IPS DF 6.9 (cell line): ENCODE measurements at places on chromosomes 7 and 10.

GRCh38 chr7:151897161-151897731, 20.3 kb upstream of the PRKAG2 start:
- no peak for DNase-seq

GRCh38 chr10:123442901-123443300, 223.3 kb upstream of the GPR26 start:
- no peak for DNase-seq

DNA sequence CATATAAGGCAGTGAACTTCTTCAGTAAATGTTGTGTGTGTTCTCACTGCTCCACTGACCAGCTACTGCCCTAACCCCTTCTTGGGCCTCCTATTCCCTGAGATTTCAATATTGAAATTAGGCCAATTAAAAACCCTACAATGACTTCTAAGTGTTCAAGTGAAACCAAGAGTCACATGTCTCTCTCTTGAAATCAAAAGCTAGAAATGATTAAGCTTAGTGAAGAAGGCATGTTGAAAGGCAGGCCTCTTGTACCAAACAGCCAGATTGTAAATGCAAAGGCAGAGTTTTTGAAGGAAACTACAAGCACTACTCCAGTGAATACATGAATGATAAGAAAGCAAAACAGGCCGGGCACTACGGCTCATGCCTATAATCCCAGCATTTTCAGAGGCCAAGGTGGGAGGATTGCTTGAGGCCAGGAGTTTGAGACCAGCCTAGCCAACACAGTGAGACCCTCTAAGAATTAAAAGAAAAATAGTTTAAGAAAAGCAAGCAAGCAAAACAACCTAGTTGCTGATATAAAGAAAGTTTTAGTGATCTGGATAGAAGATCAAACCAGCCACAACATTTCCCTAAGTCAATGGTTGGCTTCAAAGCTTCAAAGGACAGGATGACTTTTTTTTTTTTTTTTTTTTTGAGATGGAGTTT, 22.3 kb downstream of the BRAF start:
- no peak for DNase-seq

- no peak for DNase-seq
Observed at GRCh38 chr10:45502458-45502857, 128.4 kb downstream of the ALOX5 start.
